MV-4-11 (cell line): ENCODE measurements at places on chromosomes 5 and 9.

DNA sequence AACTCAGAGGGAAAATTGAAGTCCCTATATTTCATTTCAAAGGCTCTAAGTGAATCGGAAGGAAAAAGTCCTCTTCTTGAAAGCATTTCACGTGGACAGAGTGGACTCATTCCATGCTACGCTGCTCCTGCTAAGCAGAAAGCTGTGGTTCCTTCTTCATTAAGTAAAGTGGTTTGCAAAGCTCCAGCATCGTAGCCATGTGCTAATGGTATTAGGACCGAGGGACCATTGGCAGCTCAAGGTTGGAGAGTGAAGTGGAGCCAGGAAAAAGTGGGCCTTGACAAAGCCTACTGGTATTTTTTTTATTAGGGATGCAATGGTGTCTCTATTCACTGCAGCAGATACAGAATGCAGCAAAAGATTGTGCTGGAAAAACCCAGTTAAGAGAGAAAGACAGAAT, 16.4 kb upstream of the SEMA4D start:
- no peak for DNase-seq

GRCh38 chr9:104968025-104968982, 40.3 kb upstream of the ABCA1 start:
- DNase-seq = peak; percentile 83

DNA sequence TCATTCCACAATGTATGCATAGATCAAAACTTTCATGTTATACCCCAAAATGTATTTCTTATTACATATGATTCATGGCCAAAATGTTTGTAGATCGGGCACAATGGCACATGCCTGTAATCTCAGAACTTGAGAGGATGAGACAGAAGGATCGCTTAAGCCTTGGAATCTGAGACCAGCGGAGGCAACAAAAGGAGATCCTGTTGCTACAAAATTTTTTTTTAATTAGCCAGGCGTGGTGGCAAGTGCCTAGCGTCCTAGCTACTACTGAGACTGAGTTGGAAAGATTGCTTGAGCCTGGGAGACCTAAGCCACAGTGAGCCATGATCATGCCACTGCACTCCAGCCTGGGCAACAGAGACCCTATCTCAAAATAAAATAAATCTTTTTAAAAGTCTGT, 89.9 kb downstream of the MAPKAP1 start:
- DNase-seq = no peak

DNA sequence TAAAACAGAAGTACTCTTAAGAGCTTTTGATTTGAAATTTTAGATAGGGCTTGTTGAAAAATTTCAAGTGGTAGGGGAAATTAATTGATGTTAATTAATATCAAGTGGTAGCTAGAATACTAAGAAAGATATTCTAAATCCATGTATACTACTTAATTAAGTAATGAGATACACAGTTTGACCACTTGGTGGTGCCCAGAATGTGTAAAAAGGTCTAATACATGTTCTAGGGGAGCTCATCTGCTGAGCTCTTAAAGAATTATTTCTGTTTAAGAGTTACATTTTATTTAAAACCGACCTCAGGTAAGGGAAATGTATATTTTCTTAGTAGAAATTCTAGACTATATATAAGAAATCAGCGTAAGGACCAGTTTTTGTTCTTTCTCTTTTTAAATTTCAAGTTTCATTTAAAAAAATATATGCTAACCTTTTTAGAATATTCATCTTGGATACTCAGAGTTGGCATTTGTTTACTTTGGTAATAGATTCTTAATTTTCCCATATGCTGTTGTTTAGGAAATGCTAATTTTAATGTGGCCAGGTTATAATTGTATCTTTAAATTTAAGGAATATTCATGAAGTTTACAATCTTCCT, 61.5 kb downstream of the LNPEP start:
- peak; percentile 57 for DNase-seq

DNA sequence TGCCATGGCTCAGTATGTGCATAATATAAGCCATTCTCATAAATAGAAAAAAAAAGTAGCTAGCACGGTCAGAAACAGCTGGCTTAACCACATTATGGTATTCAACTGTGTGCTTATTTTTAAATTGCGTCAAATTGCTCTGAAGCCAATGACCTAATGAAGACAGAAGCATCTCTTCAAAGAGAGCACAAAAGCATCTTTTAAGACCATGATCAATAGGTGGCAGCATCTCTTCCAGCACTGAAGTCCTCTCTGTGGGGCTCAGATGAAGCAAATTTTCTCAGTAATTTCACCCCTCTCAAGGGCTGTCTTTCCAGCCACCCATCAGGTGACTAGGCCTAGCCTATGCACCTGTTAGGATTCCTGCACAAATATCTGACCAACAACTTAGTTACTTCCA, 251.4 kb downstream of the GLIS3 start:
- DNase-seq = peak; percentile 28

- DNase-seq = no peak
Observed at GRCh38 chr5:73136055-73136562, 15.7 kb downstream of the TMEM171 start.

DNA sequence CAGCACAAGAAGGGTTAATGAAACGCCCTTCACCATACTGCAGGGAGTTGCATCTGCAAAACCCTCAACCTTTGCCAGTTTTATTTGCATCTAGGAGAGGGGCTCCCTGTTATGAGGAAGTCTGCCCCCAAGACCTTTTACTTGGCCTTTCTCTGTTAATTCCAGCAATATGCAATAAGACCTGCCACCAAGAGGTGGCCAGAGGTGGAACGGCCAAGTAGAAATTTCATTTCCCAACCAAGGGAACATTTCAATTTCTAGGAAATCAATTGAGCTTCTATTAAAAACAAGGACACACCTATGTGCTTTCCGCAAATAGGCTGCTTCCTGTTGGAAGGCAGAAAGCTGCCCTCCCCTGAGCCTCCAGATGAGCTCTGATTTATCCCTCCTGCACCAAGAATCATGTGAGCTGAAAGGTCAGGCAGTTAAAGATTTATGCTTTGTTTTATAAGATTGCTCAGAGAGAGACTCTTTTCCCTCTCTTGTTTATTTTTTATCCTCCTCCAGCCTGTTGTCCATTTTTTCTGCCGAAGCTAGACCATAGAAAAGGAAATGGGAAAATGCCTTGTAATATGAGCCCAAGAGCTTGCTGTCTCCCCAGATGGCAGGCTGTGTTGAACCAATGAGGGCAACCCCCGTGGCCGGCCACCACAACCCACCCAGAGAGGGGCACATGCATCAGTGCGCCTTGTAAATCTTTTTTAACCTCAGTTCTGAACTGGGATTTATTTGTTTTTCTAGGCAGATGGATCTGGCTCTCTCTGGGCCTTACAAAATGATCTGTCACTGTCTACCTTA, 572.8 kb downstream of the TLE1 start:
- no peak for DNase-seq

DNA sequence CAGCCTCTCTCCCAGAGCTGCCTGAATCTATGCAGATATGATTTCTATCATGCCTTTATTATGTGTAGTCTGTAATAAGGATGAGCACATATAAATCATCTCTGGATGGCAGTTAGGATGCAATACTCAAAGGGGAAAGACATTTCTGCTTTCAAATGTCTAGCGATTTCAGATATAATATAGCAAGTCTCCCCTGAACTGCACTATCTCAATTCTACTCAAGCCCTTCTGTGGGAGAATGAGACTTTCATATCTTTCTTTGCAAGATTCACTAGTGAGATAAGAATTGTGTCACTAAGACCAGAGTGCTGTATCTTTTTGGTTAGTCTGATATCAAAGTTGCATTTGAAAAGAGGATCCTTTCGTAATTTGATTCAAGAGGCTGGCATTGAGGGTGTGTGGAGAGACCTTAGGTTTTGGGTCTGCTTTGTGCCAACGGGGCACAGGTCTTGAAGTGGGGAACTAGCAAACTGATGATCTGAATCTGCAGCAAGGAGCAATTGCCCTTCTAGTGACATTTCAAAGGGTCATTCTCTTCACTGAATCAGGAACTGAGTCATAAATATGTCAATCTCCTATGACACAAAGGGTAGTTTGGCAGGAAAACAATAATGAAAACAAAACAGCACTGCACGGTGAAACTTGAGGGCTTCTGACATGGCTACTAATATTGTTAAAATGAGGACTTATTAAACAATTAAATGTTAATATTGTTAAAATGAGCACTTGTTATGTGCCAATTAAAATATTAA, 305.5 kb upstream of the CLINT1 start:
- DNase-seq = no peak

- no peak for DNase-seq
Observed at GRCh38 chr9:87064311-87064710, 117.0 kb upstream of the GAS1 start.

DNA sequence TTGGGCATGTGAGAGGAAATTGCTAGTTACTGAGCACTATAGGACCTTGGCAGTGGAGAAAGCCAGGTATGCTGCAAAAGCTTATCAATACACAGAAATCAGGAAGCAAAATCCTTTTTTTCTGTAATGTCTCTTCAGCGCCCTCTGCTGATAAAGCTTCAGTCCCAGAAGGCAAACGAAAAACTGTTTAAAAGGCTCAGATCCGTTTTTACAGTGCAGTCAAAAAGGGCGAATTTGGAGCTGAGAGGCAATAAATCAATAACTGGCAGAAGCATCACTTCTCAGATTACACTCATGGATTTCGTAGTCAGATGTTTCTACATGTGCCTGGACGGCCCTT, 1.1 kb upstream of the MAN2A1 start:
- peak; percentile 83 for DNase-seq

DNA sequence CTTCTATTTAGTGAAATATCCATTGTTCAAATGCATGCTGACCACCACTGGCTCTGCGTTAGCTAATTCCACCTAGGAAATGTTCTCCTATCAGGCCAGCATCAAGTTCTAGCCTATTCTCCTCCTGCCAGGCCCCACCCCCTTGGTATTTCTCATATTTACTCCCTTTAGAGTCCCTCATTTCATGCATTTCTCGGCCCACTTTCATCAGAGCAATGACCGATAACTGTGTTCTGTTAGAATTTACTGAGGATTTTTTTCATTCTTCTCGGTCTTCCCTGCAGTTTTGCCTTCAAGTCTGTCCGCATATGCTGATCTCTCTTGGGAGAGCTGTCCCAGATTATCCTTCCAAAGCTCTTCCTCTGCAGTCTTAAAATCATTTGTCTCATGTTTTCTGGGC, 143.4 kb downstream of the GOLPH3 start:
- no peak for DNase-seq

DNA sequence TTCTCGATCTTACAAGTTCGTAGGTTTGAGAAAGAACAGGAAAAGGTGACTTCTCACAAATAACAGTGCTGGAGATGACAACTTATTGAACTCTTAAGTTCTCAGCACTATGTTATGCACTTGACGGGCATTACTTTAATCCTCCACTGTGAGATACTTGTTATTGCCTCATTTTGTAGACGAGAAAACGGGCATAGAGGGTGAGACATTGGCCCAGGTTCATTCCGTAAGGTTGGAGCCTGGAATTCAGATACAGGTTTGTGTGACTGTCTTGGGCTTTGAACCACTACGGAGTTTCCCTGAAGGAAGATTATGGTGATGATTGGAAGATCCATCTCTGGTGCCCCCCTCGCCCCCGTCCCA, 657 bp downstream of the MAT2B start:
- no peak for DNase-seq

DNA sequence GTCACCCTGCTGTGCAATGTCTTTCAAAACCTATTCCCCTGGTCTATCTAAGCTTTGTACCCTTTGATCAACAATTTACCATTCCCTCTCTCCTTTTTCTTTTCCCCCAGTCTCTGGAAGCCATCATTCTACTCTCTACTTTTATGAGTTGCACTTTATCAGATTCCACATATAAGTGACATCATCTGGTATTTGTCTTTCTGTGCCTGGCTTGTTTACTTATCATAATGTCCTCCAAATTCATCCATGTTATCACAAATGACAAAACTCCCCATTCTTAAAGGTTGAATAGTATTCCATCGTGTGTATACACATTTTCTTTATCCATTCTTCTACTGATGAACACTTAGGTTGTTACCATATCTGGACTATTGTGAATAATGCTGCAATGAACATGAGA, 344.2 kb upstream of the CCNH start:
- DNase-seq = no peak

GRCh38 chr9:78158286-78158685, 77.6 kb upstream of the CEP78 start:
- DNase-seq = peak; percentile 50

DNA sequence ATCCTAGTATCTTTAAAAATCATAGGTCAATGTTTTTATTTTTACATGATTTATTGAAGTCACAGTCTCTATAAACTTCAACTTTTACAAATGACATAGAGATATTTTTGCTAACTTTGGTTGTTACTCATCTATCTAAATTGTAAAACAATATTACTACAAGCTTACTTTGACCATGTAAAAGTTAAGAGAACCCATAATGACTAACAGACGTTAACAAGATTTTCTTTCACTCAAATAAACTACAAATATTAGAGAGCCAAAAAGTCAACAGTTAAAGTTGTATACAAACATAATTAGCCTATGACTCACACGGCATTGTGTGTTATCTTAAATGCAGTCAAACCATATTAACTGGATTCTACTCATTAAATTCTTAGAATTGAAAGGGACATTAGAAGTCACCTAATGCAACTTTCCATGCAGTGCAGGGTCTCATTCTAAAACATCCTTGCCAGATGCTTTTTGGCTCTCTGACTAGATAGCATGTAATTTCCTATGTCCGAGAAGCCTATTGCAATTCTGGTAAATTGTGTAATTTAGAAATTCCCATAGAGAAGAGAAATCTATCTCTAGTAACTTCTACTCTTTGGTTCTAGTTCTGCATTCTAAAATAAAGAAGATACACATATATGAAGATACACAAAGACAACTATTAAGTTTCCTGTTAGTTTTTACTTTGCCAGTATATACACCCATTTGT, 42.2 kb upstream of the UGT3A2 start:
- DNase-seq = no peak

DNA sequence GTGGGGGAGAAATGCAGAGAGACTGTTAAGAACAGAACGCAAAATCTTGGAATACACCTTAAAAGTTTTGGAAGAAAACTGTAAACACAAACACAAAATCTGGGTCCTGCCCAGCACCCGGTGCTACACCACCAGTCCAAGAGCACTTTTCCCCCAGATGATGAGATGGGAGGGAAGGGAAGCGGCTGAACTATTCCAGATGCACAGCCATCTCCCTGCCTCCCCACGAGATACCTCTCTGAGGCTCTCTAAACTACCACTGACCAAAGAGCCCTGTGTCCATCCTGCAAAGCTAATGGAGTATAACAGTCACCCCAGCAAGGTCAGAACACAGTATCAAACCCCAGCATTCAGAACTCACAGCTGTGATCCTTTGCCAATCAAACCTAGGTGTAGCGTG, 8.0 kb downstream of the SPARC start:
- DNase-seq = no peak
